Colonic mucosa (tissue), 4 donors: ENCODE measurements at places on chromosomes 12 and 14. TPM values are rescaled to one million over a fixed set of nuclear protein-coding genes. Genes with fewer than 3 reads are reported as not detected.

DNA sequence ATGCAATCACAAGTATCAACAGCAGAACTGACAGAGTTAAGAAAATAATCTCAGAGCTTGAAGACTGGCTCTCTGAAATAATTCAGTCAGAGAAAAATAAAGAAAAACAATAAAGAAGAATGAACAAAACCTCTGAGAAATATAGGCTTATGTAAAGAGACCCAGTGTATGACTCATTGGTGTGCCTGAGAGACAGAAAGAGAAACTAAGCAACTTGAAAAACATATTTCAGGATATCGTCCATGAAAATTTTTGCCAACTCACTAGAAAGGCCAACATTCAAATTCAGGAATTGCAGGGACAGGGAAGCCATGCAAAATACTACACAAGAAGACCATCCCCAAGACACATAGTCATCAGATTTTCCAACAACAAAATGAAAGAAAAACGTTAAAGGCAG lies 56.2 kb downstream of the APOBEC1 start:
- DNase-seq, result no peak

Gene CMKLR1
- 3.0 TPM for total RNA-seq

GRCh38 chr14:105086833-105087307 lies 21.6 kb upstream of the GPR132 start:
- DNase-seq, result peak; percentile 76

GRCh38 chr12:24950231-24950834 lies 1.4 kb upstream of the BCAT1 start:
- no peak for DNase-seq

- DNase-seq, result no peak
These were observed 233.3 kb upstream of the PPFIA2 start for GRCh38 chr12:81992461-81992860.

Gene VSX2
- not detected for total RNA-seq
